AG09309 (cell line): ENCODE measurements at places on chromosomes 3 and 15.

GRCh38 chr15:41855261-41855961 lies 16.8 kb downstream of the PLA2G4B start:
- DNase-seq, result no peak

DNA sequence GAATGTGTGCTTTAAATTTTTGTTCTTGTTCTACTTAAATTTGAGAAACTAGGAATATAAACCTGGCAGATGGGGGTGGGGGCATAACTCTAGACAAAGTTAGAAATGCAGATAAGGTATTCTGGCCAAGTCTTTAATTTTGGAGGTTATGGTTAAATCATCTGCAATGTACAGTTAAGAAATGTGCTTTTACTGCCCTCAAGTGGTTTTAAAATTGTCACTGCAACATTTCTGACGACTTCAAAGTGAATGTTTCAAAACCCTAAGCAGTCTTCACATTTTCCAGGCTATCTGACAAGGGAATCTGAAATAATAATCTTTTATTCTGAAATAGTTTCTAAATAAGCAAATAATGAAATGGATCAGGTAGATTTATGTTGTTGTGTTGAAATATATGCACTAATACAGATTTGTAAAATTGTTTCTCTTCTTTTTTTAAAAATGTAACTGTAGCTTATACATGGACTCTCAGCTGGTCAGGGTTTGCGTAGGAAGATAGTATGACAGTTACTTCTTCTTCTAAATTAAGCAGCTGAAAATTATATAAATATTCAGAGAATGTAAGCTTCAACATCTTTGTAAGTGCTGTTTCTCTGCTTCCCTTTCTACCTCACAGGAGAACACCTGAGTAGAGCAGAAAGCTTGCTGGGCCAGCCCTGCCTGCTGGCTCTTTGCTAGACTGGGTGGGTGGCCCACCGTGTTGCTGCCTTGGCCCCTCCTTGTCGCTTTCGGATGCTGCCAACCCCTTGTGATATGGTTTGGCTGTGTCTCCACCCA lies 45.0 kb downstream of the SUCNR1 start:
- peak; percentile 52 for DNase-seq

DNA sequence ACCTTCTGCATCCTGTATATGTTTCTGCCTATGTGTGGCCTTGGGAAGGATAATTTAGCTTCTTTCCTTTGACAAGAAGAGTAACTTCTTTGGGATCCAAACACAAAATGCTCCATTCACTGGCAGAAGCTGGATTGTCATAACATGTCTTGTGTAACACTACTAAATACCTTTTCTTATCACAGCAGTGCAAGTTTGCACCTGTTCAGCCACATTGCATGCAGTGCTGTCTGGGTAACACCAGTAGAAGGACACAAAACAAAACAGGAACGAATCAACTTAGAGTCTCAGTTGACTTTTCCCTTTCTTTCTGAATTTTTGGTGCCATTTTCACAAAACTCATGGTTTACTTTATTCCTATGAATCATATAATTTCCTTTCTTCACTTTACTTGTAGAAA lies 43.6 kb upstream of the TNIK start:
- no peak for DNase-seq

- DNase-seq, result no peak
These were observed 812.9 kb upstream of the CFAP20DC start for GRCh38 chr3:59862686-59863085.

DNA sequence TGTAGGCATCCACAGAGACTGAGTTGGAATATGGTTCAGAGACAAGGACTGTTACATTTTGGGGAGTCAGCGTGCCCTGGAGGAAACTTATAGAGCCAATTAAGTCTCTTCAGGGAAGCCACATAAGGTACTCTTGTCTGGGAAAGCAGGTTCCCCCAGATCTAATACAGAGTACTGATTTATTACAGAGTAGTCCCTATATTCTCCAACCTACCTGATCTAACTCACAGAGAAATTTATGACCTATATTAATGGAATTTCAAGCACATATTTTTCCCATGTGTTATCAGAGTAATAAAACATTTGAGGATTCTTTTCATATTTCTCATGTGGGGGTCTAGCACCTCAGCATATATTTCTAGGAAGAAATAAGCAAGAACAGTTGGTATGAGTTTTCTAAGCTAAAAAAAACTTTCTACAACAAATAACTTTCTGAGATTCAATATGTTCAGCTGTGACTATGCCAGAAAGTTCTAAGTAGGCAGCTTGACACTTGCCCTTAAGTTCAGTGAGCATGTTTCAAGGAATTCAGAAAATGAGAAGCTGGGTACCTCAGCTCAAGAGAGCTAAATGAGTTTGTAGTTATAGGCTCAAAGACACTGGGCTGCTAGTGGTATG lies 75.3 kb upstream of the COL8A1 start:
- DNase-seq, result no peak

GRCh38 chr3:11624161-11624560 lies 19.6 kb downstream of the VGLL4 start:
- DNase-seq, result no peak

GRCh38 chr3:118636841-118637240 lies 397.8 kb downstream of the IGSF11 start:
- DNase-seq, result no peak

DNA sequence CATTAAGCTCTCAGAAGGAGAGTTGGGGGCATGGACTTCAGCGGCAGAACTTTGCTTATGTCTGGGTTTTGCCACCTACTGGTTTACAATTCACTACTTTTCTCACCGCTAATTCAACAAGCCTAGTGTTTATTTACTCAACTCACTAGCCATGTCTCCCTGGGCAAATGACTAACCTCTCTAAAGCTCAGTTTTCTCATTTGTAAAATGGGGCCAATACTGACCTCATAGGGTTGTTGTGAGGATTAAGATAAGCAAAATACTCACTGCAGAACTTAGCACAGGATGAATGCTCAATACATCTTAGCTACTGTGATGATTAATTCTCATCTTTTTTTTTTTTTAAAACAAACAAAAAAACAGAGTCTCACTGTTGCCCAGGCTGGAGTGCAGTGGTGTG lies 106.3 kb downstream of the CADPS start:
- no peak for DNase-seq

GRCh38 chr3:187165144-187165543 lies 25.8 kb upstream of the RPL39L start:
- DNase-seq, result no peak

DNA sequence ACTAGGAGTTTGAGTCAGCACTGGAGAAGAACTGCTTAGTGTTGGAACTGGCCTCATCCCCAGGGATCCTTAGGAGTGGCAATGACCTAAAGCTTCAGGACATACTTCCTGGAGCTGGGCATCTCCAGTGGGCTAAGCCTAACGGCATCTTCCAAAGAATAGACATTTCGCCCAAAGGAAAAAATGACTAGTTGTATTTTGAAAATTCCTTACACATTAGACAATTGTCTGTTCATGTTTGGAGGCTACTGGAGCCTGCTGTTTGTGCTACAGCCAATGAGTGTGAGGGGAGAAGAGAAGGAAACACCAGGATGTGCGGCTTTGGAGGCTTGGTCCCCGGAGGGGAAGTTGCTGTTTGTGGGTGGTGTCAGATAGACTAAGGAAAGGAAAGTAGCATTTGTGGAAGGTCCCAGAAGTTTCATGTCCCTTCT lies 77.6 kb downstream of the POLR2M start:
- DNase-seq, result peak; percentile 41

DNA sequence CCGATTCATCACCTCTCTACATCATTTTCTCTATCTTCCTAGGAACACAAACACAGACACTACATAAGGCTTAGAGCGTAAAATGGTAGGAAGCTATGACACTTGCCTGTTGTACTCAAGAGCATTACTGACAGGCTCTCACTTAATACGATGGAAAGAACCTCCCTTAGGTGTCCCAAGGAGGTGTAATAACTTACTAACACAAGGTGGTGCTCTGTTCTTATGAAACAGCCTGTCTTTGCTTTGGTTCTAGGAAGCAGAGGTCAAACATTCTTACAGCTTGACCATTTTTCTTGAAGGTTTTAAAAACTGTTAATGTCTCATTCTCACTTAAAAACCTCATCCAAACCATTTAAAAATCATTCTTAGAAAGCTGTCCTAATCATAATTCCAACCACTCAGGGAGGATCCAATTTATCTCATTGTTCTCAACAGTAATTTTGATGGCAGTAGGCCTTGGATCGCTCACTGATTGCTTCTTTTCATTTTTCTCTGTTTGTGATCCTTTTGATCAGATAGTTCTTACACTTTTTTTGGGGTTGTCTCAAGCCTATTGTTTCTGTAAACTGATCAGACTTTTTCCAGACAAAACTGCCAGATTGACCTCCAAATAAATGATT lies 317.8 kb upstream of the AGTR1 start:
- DNase-seq, result peak; percentile 42

- no peak for DNase-seq
These were observed 28.4 kb upstream of the PIK3CB start for GRCh38 chr3:138862924-138863775.

- DNase-seq, result no peak
These were observed 42.5 kb downstream of the GLB1 start for GRCh38 chr3:33054100-33055092.

DNA sequence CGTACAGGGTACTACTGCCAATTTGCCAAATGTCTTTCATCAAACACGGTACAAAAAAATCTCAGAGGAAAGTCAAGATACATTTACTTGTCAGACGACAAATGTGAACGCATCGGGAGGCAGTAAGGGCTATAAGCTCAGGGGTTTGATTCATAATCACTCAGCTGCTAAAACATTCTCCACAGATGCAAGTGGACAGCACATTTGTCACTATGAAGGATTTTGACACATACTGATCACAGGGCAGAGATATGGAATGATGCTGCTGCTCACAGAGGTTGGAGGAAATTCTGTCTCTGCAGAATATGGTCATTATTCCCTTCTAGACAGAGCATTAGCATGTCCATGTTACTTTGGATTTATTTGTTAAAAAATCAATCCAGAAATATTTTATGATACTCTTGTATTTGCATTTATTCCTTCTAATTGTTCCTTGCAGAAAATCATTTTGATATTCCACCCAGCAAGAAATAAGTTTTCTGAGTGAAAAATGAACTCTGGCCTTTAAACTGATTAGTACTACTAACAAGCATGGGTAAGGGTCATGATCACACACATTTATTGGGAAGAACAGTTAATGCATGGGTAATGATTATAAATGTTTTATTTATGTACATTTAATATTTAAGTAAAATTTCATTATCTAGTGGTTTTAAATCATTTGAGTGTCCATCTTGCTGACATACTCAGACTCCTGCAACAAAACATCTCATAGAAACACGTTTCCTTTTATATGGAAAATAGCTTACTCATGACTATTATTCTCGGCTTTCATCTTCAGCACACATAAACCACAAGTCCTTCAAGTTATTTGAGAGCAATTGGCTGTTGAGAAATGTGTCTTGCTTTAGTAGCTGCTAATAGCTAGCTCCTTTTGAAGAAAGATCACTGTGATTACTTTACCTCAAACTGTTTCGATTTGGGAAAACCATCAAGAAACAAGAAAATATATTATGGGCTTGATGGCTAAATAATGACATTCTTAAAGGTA lies 559.3 kb downstream of the MECOM start:
- DNase-seq, result no peak

DNA sequence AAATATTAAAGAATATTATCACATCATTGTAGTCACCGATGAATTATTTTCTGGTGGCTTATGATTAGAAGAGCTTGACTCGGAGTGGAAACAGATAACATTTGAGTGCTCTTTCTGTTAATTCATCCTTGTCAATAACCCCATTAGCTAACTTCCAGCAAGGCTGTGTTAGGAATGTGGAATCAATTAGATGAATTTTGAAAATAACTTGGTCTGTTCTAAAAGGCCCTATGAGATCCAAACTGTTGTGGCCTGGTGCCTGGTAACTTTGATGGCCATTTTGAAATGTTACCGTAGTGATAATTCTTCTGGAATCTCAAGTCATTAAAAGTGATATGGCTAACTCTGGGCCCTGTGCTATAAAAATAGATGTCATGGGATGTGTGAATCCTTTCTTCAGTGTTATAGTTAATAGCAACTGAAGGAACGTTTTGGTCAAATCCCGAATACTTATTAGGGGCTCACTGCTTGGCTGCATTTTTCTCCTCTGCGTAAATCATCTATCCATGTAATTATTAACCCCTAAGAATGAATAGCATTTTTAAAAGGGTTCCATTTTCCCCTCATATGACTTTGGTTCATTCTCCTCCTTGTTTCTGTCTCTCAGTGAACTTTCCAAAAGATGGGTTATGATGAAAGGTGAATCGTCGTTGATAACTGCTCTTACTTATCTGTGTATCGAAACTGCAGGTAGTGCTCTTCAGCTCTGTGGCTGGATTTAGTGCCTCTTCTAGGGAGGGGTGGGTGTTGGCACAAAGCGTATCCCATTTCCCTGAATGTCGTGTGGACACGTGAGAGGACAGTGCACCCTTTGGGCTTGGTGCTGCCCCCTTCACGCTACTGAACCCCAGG lies 82.7 kb downstream of the IGF1R start:
- no peak for DNase-seq

DNA sequence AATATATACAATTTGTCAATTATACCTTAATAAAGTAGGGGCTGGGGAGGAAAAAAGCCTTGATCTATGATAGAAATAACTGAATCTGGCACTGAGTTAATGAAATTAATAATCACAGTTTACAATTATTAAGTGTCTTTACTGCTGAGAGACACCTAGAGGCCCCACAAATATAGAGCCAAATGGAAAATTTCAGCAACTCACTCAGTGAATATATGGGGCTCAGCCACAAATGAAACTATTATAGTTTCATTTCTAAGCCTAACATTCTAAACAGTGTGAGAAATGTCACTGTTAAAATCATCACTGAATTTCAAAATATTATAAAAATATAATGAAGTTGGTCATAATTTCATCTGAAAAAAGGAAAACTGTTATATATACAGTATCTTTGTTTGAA lies 40.3 kb downstream of the GNB4 start:
- no peak for DNase-seq

- DNase-seq, result no peak
These were observed 827 bp downstream of the PLCB2 start for GRCh38 chr15:40306908-40307307.

DNA sequence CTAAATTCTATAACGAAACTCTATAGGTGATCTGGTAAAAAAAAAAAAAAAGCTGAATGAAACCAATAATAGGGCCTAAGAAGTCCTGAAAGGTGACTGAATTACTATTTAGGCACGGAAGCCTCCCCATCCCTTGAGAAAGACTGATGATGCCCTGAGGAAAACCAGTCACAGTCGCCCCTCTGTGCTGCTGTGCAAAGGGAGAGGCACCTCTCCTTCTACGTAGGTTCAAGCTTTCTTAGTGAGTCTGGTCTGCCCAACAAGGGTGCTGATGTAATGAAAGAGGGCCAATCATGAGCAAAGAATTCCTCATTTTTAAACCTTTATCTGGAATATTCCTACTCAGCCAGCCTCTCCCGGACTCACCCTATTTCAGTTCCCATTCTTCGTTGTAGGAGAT lies 11.9 kb downstream of the NPHP3 start:
- DNase-seq, result no peak

- DNase-seq, result no peak
These were observed 658 bp downstream of the EOGT start for GRCh38 chr3:69012800-69013252.

- DNase-seq, result peak; percentile 63
These were observed 34.3 kb upstream of the PLSCR2 start for GRCh38 chr3:146503461-146504202.

- DNase-seq, result no peak
These were observed 14.1 kb downstream of the TEX264 start for GRCh38 chr3:51684971-51685751.

GRCh38 chr3:150184426-150185071 lies 213.9 kb upstream of the PFN2 start:
- no peak for DNase-seq
